ENCODE measurements at places on chromosomes 3 and 15.

DNA sequence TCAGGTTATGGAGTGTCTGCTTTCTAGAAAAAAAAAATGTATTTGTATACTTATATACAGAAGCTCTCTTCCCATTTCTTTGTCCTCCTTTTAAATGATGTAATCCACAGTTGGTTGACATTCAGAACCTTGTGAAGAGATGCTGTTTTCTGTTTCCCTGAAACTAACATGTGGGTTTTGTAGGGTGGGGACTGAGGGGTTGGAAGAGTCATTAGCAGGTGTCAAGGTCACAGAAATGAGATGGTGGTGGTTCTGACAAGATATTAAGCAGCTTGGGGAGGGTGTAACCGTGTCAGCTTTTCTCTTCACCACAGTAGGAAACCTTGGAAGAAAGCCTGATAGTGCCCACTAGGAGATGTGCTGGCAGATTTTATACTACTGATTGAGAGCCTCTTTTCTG is 2.4 kb downstream of the RASA2 start:
- DNase-seq = no peak

GRCh38 chr3:46565077-46565476 is 1.0 kb downstream of the LRRC2 start:
- no peak for DNase-seq

GRCh38 chr15:96838081-96838480 is 507.6 kb downstream of the NR2F2 start:
- no peak for DNase-seq

- no peak for DNase-seq
These were observed 77.5 kb downstream of the CHSY1 start for GRCh38 chr15:101174152-101174920.

DNA sequence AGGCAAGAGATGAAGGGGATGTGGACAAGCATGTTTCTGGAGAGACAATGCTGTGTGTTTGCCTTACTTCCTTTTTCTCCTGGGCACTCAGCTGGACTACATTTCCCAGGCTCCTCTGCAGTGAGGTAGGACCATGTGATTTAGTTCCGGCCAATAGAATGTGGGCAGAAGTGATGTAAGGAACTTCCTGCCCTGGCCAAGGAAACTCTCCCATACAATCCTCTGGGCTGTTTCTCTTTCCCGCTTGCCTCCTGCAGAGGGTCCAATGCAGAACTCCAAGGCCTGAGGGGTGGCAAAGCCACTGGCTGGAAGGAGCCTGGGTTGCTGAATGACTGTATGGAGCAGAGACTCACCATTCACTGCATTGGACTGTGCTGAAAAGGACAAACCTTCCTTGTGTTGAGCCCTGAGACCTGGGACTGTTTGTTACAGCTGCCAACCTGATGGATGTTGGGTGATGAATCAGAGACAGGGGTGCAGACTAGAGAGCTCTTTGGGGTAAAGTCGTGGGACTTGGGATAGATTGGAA is 82.7 kb upstream of the SLC6A6 start:
- no peak for DNase-seq

- no peak for DNase-seq
These were observed 194.7 kb downstream of the WNT5A start for GRCh38 chr3:55292360-55292759.

DNA sequence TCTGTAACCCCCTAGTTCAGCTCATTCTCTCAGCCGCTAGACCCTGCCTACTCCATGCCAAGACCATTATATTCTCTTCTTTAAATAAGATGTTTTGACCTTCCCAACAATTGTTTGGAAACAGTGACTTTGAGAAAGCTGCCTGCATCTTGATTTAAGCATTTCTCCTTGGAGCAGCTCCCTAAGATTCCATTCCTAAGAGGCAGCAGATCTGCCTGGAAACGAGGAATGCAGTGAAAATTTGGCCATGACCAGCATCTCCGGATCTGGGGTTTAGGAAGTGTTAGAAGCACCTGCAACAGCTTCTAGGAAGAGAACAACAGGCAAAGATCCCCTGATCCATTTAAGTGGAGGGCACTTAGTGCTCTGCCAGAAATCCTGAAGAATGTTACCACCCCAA is 235.7 kb downstream of the NTRK3 start:
- no peak for DNase-seq

- DNase-seq = no peak
These were observed 348.6 kb downstream of the NLGN1 start for GRCh38 chr3:173745952-173746682.

GRCh38 chr3:5456199-5456598 is 268.7 kb downstream of the EDEM1 start:
- DNase-seq = no peak

GRCh38 chr3:138846262-138846791 is 11.6 kb upstream of the PIK3CB start:
- no peak for DNase-seq

GRCh38 chr3:78426454-78426853 is 1341.3 kb downstream of the ROBO1 start:
- no peak for DNase-seq

- no peak for DNase-seq
These were observed 79.3 kb downstream of the AQP9 start for GRCh38 chr15:58217460-58217859.

GRCh38 chr3:25184641-25185250 is 243.3 kb upstream of the RARB start:
- DNase-seq = no peak

DNA sequence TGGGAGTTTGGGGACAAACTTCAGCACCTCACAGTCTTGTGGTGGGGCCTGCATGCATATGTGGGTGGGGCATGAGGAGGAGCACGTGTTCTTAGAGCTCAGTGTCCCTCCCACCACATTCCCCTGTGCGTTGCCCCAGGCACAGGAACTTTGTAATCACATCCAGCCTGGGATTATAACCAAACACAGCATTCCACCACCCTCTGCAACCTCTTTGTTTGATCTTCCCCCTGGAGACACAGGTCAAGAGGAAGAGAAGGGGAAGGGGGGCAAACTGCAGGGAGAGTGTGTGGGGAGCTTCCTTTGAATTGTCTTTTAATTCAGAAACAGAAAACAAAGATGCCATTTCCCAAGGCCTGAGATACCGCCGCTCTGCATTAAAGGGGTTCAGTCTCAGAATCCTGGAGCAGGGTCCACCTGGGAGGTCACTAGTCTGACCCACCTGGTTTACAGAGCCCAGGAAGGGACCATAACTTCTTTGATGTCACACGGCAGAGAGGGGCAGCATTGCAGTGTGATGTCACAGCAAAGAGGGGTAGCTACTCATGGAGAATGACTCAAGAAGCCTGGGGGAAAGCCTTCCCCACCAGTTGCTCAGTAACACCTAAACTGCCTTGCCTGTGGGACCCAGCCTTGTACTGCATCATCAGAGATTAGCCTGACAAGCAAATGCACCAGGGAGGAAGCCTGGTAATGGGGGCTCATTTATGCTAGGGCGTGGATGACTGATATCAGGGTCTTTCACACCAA is 106.3 kb upstream of the RNU6-1 start:
- no peak for DNase-seq

DNA sequence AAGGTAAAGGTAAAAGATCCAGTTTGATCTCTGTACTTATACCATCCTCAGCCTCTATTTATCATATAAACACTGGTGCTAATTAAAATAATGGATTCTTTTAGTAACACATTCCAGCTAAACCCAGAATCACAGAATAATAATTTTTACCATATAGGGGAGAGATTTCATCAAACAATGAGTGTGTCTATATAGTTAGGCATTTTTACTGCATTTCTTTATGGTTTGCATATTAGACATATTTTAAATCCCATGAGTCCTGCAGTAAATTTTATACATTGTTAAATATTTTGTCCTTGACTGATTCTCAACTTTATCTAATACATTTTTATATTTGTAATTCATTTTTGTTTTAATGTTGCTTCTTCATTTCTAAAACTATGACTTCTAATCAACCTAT is 323.7 kb upstream of the AGTR1 start:
- no peak for DNase-seq

- no peak for DNase-seq
These were observed 140.7 kb upstream of the TRIM42 start for GRCh38 chr3:140536926-140537726.
